ENCODE measurements at places on chromosomes 7 and 10.

DNA sequence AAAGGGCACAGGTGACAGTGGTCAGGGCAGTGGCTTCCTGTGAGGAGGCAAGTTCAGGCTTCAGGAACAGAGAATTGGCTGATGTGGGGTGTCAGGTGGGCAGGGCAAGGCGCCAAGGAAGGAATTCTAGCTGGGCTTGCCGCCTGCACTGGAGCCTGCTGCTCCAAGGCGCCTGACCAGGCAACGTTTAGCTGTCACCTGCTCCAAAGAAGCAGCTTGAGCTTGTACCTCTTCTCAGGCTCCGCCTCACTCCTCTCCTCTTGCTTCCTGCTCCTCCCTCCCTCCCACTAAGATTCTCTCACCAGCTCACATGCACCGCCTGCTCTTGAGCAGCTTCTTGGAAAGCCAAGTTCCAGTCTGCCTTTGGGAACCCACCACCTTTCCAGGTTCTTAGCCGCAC lies 187.4 kb upstream of the GRB10 start:
- no peaks in the 10 kb centered on the region for H3K27me3 ChIP-seq
- no peak overlapping the region for H3K27ac ChIP-seq
- H3K4me3 ChIP-seq, result no peak overlapping the region
- no peaks in the 10 kb centered on the region for H3K36me3 ChIP-seq
- no peaks in the 10 kb centered on the region for H3K4me1 ChIP-seq

- no peaks in the 10 kb centered on the region for H3K27me3 ChIP-seq
- no peak overlapping the region for H3K27ac ChIP-seq
- peaks cover 10% of the 10 kb centered on the region for H3K4me1 ChIP-seq
- H3K4me3 ChIP-seq, result no peak overlapping the region
- no peaks in the 10 kb centered on the region for H3K36me3 ChIP-seq
Observed at GRCh38 chr7:132580277-132580676, 4.0 kb upstream of the PLXNA4 start.

- H3K4me1 ChIP-seq, result no peaks in the 10 kb centered on the region
- DNase-seq, result no peak
- H3K27me3 ChIP-seq, result no peaks in the 10 kb centered on the region
- H3K4me3 ChIP-seq, result no peak overlapping the region
- H3K36me3 ChIP-seq, result no peaks in the 10 kb centered on the region
Observed at GRCh38 chr10:84599254-84599653, 270.9 kb downstream of the CCSER2 start.

- DNase-seq, result no peak
- H3K27ac ChIP-seq, result peak overlapping the region; percentile 58
- H3K36me3 ChIP-seq, result no peaks in the 10 kb centered on the region
- H3K27me3 ChIP-seq, result no peaks in the 10 kb centered on the region
- peaks cover 33% of the 10 kb centered on the region for H3K4me1 ChIP-seq
- H3K4me3 ChIP-seq, result no peak overlapping the region
Observed at GRCh38 chr10:48526846-48527505, 77.9 kb downstream of the ARHGAP22 start.

DNA sequence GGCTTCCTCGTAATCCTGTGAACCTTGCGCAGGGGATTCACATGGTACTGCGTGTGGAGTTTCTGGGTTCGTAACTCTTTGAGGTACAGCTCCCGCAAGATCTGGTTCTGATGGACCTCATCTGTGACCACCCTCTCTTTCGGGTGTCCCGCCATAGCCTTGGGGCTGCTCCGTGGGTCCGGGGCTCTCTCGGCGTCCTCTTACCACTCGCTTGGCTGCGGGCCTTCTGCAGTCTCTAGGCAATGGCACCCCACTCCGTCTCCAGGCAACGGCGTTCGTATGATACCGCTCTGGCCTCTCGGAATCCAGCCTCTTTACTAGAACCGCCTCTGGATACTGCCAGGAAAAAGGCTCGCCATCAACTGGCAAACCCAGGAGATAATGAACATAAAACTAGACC lies 54.7 kb upstream of the AMPH start:
- H3K27ac ChIP-seq, result no peak overlapping the region
- H3K4me1 ChIP-seq, result no peaks in the 10 kb centered on the region
- no peak overlapping the region for H3K4me3 ChIP-seq
- H3K27me3 ChIP-seq, result no peaks in the 10 kb centered on the region
- DNase-seq, result no peak

DNA sequence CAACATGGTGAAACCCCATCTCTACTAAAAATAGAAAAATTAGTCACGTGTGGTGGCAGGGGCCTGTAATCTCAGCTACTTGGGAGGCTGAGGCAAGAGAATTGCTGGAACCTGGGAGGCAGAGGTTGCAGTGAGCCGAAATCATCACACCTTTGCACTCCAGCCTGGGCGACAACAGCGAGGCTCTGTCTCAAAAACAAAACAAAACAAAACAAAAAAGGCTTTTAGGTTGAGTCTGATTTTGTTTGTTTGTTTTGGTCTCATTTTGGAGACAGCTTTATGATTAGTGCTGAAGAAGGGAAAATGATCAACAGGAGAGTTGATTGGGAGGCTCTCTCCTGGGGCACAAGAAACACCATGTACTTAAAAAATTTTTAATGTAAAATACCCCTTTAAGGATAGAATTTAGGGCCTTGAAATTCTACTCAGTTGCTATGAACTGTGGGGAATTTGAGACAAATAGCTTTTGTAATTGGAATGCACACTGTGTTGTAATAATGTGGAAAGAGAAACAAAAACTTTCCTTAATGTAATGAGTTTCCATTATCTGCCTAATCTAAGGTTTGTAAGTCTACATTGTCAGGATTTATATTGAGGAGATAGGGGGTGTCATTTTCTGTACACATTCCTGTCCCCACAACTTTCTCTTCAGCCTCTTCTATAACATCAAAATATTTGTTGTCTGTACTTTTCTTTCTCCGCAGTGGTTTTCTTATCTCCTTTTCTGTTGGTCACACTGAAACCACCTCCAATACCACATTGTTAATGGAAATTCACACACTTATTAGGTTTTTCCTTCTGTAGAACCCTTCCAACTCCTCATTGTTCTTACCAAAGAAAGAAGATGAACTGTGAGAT lies 41.3 kb downstream of the ARID5B start:
- no peaks in the 10 kb centered on the region for H3K36me3 ChIP-seq
- H3K27me3 ChIP-seq, result no peaks in the 10 kb centered on the region
- DNase-seq, result peak; percentile 61
- H3K27ac ChIP-seq, result peak overlapping the region; percentile 58
- peaks cover 42% of the 10 kb centered on the region for H3K4me1 ChIP-seq

DNA sequence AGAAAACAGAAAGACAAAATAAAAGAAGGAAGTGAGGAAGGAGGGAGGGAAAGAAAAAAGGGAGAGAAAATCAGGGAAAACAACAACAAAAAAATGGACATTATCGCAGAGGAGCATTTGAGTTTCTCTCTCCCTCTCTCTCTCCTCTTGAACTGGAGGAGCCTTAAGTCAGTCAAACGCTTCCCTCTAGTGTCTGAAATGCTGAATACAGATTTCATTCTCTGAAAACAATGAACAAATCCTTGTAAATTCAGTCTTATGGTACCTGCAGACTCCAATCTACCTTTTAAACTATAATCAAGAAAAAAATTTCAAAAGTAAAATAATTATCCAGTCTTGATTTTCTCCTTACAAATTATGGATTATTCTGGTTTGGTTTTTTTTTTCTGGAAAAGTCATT lies 89.2 kb upstream of the PFKP start:
- no peak overlapping the region for H3K27ac ChIP-seq
- no peak overlapping the region for H3K4me3 ChIP-seq
- no peaks in the 10 kb centered on the region for H3K4me1 ChIP-seq
- H3K36me3 ChIP-seq, result no peaks in the 10 kb centered on the region
- DNase-seq, result peak; percentile 61

DNA sequence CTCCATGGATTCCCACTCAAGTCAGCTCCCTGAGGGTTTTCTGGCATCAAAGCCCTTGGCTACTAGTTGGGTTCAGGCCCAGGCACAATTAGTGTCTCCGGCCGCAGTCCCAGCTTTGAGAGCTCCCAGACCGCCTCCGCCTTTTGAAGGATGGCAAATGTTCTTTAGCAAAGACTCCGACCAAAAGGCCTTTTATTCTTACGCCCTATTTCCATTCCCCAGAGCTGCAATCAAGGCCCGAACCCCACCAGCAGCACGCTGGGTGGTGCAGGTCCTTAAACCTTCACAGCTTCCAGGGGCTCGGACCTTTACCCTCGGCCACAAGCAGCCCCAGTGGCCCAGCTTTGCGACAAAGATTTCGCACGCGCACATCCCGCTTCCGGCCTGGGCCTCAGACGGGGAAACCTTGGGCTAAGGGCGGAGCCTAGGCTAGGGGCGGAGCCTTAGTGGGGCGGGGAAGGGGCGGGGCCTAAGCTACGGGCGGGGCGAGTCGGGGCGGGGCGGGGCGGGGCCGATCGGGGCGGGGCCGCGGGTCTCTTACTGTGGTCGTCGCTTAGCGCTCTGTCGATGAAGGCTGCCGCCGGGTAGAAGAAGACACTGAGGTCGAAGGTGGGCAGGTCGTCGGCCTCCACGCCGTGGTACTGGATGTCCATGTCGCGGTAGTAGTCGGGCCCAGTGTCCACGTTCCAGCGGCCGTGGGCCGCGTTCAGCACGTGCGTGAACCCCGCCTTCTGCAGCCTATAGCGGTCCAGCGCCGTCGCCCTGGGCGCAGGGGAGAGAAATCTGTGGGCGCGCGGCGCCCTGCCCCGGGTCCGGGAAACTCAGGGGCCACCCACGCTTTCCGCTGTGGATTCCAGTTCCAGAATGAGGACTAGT lies 68.0 kb upstream of the SAMD8 start:
- H3K27ac ChIP-seq, result no peak overlapping the region
- no peak for DNase-seq
- no peaks in the 10 kb centered on the region for H3K36me3 ChIP-seq
- H3K27me3 ChIP-seq, result peaks cover 4% of the 10 kb centered on the region
- H3K4me3 ChIP-seq, result no peak overlapping the region
- no peaks in the 10 kb centered on the region for H3K4me1 ChIP-seq

DNA sequence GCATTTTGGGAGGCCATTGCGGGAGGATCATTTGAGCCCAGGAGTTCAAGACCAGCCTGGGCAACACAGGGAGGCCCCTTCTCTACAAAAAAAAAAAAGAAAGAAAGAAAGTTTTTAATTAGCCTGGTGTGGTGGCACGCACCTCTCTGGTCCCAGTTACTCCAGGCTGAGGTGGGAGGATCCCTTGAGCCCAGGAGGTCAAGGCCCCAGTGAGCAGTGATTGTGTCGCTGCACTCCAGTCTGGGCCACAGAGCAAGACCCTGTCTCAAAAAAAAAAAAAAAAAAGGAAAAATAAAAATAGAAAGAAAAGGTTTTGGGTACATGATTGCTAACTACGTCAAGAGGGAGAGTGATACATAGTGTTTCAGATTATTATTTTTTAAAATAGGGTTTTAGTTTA lies 2.0 kb upstream of the USP54 start:
- peaks cover 16% of the 10 kb centered on the region for H3K4me1 ChIP-seq
- no peaks in the 10 kb centered on the region for H3K36me3 ChIP-seq
- DNase-seq, result no peak
- H3K27me3 ChIP-seq, result peaks cover 10% of the 10 kb centered on the region

DNA sequence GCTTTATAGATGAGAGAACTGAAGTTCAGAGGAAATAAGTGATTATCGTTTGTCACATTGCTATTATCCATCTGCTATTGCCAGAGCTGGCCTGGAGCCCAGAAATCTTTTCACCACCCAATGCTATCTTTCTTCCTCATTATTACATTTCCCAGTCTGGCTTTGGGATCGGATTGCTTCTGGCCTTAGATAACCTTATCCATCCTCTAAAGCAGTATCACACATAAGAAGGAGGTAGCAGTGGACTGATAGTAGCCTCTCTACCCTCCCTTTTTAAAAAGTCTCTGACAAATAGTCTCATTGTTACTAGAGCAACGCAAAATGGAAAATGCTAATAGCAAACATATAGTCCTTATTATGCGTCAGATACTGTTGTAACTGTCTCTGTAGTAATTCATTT lies 1.3 kb upstream of the CLDN12 start:
- DNase-seq, result peak; percentile 43
- peaks cover 6% of the 10 kb centered on the region for H3K4me1 ChIP-seq
- H3K36me3 ChIP-seq, result no peaks in the 10 kb centered on the region
- H3K27me3 ChIP-seq, result peaks cover 14% of the 10 kb centered on the region
- H3K4me3 ChIP-seq, result no peak overlapping the region
- no peak overlapping the region for H3K27ac ChIP-seq

DNA sequence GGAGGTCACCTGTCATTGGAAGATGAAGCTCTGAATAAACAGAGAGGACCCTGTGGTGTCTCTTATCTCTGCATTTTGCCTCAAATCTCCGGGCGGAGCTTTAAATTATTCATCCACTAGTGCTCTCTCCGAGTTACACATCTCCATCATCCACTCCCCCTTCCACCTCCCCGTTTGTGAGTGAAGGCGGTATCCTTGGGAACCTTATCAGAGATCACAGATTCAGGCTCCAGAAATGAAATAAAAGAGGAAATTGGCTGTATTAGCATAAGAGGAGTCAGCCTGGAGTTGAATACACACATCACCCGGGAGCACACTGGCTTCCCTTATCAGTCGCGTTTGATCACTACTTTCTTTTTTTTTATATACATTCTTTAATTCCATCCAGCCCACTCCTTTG lies 1184.8 kb downstream of the GATA3 start:
- H3K4me1 ChIP-seq, result no peaks in the 10 kb centered on the region
- DNase-seq, result peak; percentile 59
- H3K27me3 ChIP-seq, result no peaks in the 10 kb centered on the region
- no peak overlapping the region for H3K27ac ChIP-seq

GRCh38 chr10:73922007-73922863 lies 11.3 kb downstream of the PLAU start:
- no peak for DNase-seq
- no peaks in the 10 kb centered on the region for H3K4me1 ChIP-seq
- H3K27me3 ChIP-seq, result no peaks in the 10 kb centered on the region
- no peak overlapping the region for H3K27ac ChIP-seq
- no peaks in the 10 kb centered on the region for H3K36me3 ChIP-seq
- no peak overlapping the region for H3K4me3 ChIP-seq

DNA sequence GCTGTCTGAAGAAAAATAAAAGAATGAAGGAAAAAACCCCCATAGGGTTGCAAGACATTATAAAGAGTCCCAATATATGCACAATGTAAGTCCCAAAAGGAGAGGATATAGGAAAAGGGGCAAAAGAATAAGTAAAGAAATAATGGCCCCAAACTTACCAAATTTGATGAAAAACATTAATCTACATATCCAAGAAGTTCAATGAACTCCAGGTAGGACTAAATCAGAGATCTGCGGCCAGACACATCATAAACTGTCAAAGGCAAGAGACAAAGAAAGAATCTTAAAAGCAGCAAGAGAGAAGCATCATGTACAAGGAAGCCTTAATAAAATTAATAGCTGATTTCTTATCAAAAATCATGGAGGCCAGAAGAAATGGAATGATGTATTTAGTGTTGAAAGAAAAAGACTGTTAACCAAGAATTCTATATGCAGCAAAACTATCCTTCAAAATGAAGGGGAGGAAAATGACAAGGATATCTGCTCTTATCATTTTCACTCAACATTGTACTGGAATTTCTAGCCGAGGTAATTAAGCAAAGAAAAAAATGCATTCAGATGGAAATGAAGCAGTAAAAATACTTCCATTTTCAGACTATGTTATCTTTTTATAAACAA lies 95.7 kb upstream of the GLI3 start:
- H3K4me3 ChIP-seq, result no peak overlapping the region
- no peak overlapping the region for H3K27ac ChIP-seq
- no peaks in the 10 kb centered on the region for H3K4me1 ChIP-seq
- H3K27me3 ChIP-seq, result peaks cover 8% of the 10 kb centered on the region
- DNase-seq, result no peak
- no peaks in the 10 kb centered on the region for H3K36me3 ChIP-seq

Measured in endothelial cell of umbilical vein (primary cell).